Activated CD4-positive, alpha-beta T cell treated with anti-CD3 and anti-CD28 coated beads, Interleukin-2, amount 50 U/mL, for 48 hours (primary cell): ENCODE measurements at places on chromosomes 3 and 15.
A peak's percentile ranks its signal among the peaks of the same experiment; 100 is the strongest.

DNA sequence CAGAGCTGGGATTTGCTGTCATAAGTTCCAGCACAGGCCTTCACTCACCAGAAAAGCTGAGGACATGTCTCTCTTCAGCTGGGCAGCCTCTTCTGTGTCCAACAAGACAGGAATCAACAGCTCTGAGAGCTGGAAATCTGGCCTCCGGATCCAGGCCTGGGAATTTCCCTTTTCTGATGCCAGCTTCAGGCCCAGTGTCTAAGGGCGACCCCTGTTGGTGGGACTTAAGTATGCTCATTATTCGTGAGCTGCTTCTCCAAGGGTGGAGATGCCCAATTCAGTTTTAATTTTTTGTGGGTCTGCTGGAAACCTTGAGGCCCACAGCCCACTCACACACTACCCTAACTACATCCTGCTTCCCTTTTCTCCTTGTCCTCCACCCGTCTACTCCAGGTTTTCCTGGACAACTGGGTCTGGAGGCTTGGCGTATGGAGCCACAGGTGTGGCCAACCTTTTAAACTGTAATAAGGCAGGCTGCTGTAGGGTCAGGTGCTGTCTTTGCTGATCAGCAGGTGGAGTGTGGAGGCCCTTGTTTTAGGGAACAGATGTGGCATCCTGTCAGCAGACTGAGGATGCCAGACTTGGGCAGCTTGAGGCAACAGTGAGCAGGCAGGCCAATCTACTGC is 2.6 kb upstream of the CEMIP start:
- peak; percentile 69 for DNase-seq

DNA sequence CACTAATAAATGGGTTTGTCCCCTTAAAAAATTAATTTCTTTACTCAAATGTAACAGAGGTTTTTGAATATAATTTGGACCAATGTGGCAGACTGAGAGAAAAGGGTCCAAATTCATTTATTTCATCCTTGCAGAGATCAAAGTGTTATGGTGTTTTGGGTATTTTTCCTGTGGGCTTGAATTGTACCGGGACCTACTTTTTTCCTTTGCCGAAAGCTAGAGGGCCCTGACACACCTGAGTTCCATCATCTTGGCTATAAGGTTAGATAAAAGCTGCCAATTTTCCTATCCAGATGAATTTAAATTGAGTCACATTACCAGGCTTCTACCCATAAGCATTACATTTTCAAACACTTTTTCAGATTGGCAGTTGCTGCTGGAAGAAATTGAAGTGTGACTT is 908 bp downstream of the CCNB2 start:
- no peak for DNase-seq

- DNase-seq, result no peak
Measured at GRCh38 chr3:161939918-161940620, 443.5 kb downstream of the OTOL1 start.

DNA sequence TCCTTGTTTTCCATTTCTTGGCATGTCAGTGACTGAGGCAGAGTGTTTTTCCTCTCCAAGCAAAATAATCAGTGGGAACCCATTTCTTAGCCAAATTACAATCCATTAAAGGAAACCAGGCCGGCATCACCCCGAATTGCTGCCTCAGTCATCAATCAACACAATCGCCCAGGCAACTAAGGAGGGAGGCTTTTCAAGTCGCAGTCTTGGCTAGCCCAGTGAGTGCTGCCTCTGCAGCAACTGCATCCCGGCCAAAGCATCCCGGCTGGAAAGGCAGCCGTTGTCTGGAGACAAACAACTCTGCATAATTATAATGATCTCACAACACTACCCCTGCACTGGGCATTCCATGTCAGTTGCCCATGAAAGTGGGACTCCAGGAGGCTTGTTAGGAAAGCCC is 213.5 kb upstream of the PRICKLE2 start:
- DNase-seq, result no peak

GRCh38 chr15:62297522-62297921 is 132.4 kb upstream of the C2CD4B start:
- DNase-seq, result no peak

DNA sequence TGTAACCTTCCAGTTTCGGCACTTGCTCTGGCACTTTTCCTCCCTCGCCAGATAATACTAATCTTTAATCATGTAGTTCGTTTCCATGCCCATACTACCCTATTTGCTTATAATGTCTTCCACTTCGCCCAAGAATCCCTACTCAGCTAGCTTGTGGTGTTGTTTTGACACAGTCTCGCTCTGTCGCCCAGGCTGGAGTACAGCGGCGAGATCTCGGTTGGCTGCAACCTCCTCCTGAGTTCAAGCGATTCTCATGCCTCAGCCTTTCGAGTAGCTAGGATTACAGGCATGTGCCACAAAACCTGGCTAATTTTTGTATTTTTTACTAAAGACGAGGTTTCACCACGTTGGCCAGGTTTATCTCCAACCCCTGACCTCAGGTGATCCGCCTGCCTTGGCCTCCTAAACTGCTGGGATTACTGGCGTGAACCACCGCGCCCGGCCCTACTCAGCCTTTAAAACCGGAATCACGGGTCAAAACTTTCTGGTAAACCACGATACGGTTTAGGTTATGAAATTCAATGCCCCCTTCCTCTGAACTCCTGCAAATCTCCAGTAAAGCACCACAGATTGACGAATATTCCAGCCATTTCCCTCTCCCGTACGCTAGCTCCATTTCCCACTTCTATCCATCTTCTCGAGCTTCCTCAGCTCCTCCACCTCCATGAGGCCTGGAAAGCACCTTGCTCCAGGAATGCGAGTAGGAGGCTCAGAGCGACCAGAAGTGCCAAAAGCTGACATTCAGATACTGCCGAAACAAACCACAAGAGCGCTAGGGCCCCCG is 878 bp upstream of the RAD51 start:
- DNase-seq, result peak; percentile 26
